Lung microvascular endothelial cell (primary cell): ENCODE measurements at places on chromosomes 13 and 19.
A peak's percentile ranks its signal among the peaks of the same experiment; 100 is the strongest.

DNA sequence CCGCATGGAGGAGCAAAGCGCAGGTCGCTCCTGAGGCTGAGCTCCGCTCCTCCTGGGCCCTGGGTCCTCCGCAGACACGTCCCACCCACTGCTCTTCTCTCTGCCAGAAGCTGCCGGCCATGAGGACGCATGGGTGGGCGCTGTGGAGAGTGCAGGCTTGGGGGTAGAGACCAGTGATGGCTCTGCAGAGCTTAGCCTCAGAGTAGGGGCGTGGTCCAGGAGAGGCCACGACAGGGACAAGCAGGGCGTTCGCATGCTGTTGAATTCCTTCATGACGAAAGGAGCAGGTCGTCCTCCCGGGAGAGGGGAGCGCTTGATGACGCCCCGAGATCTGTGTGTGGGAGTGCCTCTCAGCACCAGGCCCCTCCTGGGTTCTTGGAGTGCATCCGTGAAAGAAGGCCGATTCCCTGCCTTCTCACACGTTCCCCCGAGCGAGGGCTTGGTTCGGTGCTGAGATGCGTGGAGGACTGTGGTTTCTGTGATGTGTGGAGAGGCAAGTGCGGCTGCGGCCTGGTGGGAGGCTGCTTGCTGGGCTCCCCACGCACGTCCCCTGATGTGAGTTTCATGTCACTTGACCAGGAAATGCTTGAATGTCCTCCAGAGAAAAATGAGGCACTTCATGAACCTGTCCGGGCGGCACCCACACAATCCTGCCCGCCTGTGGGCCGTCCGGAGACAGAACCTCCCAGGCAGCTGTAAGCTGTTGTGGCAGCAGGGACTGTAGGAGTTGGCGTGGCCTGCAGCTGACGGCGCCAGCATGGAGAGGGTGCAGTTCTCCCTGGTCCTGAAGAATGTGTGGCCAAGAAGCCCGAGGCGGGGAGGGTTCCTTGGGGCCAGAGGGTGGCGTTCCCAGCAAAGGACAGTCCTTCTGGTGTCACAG lies 4.5 kb downstream of the SF3A2 start:
- peak; percentile 34 for DNase-seq

GRCh38 chr19:49574206-49574755 lies 6.1 kb downstream of the NOSIP start:
- no peak for DNase-seq

- peak; percentile 69 for DNase-seq
Measured at GRCh38 chr19:7515645-7516151, at the start of gene ZNF358. ZNF358 (plus strand) TSS chr19:7516103; CDS start chr19:7519243, 3,140 bp downstream.

DNA sequence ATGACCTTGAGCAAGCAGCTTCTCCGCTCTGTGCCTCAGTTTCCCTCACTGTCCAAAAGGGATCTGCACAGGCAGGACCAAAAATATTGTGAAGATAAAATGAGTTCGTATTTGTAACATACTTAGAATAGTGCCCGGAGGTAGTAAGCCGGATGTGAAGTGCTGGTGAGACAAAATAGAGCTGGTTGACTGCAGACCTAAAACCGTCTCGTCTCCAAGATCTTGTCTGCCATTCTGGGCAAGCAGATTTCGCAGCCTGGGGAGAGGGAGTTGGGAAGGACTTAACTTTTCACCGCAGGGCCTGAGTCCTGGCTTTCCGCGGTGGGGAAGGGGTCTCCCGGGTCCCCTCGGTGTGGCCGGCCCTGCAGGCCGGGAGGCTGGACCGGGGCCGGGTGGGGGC lies 8.2 kb upstream of the BBC3 start:
- DNase-seq = no peak

GRCh38 chr19:17116996-17117702 lies 41.6 kb downstream of the MYO9B start:
- DNase-seq = no peak

- no peak for DNase-seq
Measured at GRCh38 chr13:25335856-25336255, 34.4 kb downstream of the NUP58 start.
